SHP77 treated with DMSO at 0.1 percent for 48 hours (cell line): ENCODE measurements at places on chromosomes 5 and 9.
A peak's percentile ranks its signal among the peaks of the same experiment; 100 is the strongest.

- no peak for DNase-seq
Measured at GRCh38 chr5:154129921-154130320, 60.6 kb upstream of the GALNT10 start.

DNA sequence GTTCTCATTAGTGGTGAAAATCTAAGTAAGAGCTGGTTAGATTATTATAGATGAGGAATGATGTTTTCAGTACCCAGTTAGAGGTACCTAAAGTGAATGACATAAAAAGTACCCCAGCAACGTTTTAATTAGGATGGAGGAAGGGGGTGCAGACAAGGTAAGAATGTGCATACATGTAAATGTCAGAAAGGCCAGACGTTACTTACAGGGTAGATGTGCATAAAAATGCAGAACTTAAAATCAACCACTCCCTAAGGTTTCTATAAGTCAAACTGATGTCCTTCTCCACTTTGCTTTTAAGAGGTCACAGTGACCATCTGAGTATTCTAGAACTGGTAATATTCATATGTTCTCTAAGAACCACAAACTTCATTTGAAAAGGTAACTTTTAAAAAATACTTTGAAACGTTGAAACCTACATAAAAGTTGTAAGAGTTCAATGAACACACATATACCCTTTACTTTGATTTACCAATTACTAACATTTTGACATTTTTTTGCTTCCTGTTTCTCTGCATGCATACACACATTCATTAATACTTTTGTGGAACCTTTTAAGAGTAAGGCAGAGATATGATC, 18.8 kb downstream of the ACTL7A start:
- DNase-seq, result no peak

- DNase-seq, result no peak
Measured at GRCh38 chr9:21015995-21016394, 15.4 kb downstream of the HACD4 start.

GRCh38 chr5:103041071-103041676, 78.8 kb downstream of the GIN1 start:
- peak; percentile 57 for DNase-seq

GRCh38 chr5:56961746-56962145, 9.8 kb upstream of the MIER3 start:
- DNase-seq, result no peak

GRCh38 chr9:114785866-114786650, 19.8 kb downstream of the TNFSF15 start:
- no peak for DNase-seq

DNA sequence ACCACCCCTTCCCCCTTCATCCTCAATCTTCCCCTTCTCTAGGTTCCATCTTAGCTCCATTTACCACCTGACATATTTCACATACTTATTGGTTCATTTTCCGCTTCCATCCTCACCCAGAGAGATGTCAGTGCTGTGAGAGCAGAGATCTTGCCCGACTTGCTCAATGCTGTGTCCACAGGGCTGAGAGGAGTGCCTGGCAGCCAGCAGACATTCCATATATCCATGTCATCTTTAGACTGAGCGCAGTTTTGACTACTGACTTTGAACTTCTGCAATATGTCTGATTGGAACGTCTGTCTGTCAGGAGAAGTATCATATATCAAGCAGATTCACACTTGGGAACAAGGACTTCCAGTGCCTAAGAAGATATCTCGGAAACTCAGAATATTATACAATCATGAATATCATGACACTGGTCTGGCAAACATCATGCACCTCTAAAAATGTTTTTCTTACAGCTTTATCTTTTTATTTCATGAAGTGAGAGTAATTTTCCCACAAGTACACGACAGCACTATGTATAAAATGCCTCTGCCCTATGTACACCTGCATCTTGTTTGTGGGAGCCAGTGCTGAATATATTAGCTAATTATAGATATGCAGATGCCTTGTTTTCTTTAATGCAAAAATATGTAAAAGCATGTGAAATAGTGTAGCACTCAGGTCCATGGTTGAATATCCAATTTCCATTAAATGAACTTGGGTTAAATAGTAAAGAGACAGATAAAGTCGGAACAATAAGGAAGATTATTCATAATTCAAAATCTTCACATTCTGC, 454.0 kb upstream of the DAP start:
- DNase-seq, result no peak

GRCh38 chr5:91867799-91868198, 484.7 kb upstream of the ARRDC3 start:
- no peak for DNase-seq

- DNase-seq, result no peak
Measured at GRCh38 chr9:133657120-133657661, 21.0 kb downstream of the DBH start.

GRCh38 chr5:138468966-138469539, 3.8 kb downstream of the EGR1 start:
- DNase-seq, result no peak

DNA sequence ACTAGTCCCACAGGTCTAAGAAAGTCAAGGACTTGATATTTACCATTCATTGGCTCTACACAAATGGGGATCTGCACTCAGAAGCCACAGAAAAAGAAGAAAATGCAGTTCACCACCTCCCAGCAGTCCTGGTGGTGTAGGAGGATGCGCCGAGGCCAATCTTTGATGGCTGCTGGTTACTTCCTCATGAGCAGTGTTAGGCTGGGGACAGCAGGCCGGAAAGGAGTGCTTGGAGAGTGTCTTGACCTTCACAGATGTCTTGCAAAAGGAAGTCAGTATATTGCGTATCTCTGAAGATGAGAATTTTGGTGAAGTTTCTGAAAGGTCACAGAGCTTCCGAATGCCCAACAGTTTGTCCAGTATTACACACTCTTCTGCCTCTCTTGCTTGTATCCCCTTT, 597.0 kb downstream of the EBF1 start:
- DNase-seq, result no peak

DNA sequence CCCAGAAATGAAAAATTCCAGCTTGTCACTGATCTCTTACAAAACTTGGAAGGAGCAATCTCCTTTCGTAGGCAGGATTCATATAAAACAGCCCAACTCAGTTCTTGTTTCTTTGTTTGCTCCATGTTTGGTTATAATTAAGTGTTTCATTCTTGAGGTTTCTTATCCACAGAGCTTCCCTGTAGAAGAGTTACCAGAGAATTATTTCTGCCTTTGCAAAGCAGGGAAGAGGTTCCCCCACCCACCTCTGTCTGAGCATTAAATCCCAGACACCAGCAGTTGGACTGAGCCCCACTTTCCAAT, 34.1 kb upstream of the RAI14 start:
- no peak for DNase-seq

DNA sequence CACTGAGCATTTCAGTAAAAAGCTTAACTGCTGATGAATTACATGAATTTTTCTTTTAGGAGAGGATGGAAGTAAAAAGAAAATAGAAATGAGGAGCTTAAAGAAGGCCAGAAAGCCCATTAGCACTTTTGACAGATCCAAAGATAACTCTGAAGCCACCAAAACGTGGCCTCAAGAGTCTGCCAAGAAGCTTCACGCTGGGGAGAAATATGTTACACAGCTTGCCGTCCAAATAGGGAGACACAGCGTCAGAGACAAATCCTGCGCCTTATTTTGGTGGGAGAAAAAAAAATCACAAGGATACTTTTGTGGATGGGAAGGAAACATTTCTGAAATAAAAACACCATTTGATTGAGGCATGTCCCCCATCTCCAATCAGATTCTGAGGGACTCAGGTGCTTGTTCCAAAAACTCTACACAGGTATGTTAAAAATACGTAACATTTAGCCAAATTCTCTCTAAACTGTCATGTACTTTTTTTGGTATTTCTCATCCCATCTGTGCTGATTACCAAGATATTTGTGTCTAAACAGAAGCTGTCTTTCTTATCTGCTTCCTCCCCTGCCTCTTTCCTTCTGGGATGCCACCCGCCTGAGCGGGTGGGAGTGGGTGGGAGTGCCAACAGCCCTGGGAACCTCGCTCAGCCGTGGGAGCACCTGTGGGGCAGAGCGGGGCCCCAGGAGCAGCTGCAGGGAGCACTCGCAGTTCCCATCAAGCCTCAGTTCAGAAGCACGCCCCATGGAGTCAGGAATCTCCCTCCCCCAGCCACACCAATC, 275.5 kb downstream of the DENND1A start:
- DNase-seq, result no peak

- no peak for DNase-seq
Measured at GRCh38 chr5:158120760-158121159, 261.8 kb upstream of the CLINT1 start.

- peak; percentile 34 for DNase-seq
Measured at GRCh38 chr9:104743376-104743985, 4.0 kb upstream of the NIPSNAP3A start.

GRCh38 chr5:107812570-107813141, 141.9 kb upstream of the EFNA5 start:
- no peak for DNase-seq

DNA sequence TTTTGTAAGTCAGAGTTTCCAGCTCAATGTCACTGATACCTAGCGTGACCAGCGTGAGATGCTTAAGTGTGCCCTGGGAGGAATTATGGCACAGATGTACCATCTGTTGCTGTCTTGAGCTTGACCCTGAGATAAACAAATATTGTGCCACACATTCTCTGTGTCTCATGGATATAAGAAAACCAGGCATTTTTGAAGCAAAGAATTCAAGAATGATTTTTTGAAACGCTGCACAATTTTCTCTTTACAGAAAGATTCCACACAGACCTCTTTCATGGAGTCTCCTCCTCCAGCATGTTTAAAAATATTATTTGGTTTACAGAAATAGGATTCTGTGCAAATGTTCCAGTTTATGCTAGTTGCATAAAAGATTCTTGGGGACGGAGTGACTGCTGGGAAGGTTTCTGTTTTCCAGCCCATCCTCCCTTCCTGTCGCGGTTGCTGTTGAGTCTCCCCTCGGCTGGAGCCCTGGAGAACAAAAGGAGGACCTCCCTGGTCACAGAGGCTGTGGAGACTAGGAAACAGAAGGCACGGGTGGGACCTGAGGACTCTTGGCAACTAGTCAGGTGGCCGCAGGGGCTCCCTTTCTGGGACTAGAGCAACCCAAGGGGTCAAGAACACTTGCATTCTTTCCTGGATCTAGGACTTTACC, 120.8 kb downstream of the RASGRF2 start:
- DNase-seq, result no peak

DNA sequence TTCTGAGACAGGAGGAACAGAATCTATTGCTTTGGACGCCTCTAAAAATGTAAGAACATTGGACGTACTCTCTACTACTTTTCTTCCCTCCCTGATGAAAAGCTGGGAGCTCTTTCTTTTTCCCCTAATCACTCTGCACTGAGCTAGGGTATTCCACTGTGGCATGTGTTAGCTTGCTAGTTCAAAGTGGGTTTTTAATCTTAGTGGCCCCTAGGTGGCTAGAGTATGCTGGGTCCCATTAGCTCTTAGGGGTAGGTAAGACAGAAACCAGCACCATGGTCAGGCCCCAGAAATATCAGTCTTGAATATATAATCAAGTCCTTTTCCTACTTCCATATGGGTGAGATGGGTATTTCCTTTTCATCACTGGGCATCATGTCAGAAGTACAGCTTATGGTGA, 945.2 kb upstream of the PTPRD start:
- DNase-seq, result no peak

GRCh38 chr5:148774313-148774712, 52.1 kb upstream of the ADRB2 start:
- DNase-seq, result no peak

- DNase-seq, result no peak
Measured at GRCh38 chr5:135986891-135987401, 32.2 kb upstream of the LECT2 start.

GRCh38 chr5:8826508-8826907, 719.4 kb downstream of the SEMA5A start:
- no peak for DNase-seq
